ENCODE measurements at places on chromosomes 11 and 22.

DNA sequence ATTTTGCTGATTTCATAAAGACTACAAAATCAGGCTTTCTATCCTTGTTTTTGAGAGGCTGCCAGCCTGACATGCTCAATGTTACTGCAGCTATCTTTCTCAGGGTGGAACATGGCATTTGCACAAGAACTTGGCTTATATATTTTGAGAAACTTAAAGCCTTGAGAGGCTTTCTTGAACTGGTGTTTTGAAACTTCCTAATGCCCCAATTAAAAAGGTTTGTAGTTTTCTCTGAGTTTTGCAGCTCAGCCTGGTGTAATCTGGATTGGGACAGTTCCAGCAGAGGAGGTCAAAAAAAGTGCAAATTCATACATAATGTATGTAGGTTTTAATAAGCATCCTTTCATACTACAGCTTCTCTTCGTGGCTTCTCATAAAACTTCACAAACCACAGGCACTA, 223.4 kb downstream of the FAM76B start:
- DNase-seq = peak; percentile 60

DNA sequence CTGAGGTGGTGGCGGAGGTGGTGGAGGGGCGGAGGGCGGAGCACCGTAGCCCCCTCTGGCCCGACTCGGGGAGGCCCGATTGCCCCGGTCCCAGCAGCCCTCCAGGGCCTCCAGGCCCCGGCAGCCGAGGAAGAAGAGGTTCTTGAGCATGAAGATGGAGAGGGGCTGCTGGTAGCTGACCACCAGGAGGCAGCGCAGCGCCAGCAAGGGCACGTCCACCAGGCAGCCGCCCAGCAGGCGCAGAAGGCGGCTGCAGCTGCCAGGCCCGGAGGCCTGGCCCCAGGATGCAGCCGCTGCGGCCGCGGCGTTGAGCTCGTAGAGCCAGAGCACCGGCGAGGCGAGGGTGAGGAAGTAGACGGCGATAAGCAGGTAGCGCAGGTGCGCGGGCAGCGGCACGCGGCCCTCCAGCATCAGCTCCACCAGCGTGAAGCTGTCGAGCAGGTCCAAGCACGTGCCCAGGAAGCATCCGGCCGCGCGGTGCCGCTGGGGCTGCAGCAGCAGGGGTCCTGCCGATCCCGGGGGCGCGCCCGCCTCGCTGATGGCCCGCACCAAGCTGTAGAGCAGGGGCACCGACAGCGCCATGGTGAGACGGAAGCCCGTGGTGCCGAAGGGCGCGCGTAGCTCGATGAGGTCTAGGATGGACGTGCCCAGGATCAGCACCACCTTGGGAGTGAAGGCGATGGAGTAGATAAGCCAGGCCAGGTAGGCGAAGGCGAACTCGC, 1.5 kb downstream of the TMEM121B start:
- DNase-seq = no peak

DNA sequence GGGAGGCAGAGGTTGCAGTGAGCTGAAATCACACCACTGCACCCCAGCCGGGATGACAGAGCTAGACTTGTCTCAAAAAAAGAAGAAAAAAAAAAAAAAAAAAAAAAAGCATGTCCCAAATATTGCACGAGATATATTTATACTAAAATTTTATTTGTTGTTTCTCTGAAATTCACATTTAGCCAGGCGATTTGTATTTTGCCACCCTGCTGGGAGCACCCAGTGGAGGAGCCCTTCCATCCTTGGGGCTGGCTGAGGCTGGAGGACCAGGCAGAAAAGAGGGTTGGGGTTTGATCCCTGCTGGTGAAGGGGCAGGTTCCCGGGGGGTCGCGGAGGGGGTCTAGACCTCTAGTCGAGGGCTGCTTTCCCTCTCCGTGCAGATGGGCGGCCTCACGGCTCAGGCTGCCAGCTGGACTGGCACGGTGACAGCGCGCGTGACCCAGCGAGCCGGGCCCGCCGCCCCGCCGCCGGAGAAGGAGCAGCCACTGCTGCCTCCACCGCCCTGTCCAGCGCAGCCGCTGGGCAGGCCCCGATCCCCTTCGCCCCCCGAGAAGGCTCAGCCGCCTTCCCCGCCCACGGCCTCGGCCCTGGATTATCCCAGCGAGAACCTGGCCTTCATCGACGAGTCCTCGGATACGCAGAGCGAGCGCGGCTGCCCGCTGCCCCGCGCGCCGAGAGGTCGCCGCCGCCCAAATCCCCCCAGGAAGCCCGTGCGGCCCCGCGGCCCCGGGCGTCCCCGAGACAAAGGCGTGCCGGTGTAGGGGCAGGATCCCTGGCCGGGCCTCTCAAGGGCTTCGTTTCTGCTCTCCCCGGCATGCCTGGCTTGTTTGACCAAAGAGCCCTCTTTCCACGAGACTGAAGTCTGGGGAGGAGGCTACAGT, 952 bp upstream of the CATSPERZ start:
- DNase-seq = no peak

- DNase-seq = peak; percentile 37
Observed at GRCh38 chr11:2149864-2150847, 10.9 kb downstream of the INS start.

DNA sequence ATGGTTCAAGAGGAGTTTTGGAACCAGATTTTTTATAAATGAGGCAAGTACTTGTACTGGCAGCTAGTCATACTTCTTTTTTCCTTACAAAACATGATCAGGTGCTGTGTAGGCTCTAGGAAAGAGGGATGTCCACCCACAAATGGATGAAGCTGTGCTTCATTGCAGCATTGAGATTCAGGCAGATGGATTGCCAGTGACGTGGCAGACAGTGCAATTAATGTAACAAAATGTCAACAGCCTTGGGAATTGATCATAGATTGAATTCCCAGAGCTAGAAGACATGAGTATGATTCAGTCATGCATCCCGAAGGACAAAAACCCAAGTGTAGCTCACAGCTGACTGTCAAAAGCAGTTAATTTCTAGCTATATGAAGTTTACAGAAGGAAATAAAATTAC, 99.2 kb upstream of the RASSF10 start:
- DNase-seq = peak; percentile 25
